ENCODE measurements at places on chromosomes 7 and 10.
A peak's percentile ranks its signal among the peaks of the same experiment; 100 is the strongest.

GRCh38 chr10:92839191-92840085 is 8.9 kb upstream of the EXOC6 start:
- peak; percentile 32 for DNase-seq

DNA sequence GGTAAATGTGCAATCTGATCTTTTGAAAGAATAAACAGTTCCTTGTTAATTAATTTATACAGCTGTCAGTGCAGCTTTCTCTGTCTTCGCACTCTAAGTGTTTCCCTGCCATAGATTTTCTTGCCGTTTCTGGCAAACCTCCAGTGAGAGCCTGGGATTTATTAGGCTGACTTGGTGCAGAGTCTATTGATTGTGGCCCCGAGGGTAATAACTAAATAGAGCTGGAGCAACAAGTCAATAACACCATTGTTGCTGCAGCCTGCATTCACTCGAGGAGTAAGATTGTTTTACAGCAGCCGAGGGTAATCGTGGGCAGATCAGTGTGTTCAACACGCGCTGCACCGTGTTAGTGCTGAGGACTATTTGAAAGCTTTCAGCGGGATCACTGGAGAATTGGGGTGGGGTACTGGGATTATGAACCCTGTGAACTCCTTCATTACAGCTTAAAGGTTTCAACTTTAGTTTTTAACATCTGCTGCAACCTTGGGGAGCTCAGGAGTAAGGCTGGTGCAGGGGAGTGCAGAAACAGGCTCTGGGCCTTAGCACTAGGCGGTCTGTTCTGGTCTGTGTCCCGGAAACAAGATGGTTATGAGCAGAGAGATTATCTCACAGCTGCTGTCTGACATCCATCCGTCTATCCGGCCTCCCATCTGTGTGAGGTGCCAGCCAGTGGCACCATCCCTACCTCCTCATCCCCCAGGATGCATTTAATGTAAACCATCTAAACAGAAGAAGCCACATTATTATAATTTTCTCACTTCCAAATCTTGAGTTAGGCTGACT is 174.0 kb upstream of the TCF7L2 start:
- DNase-seq = peak; percentile 79

GRCh38 chr7:110604885-110605284 is 486.0 kb upstream of the LRRN3 start:
- DNase-seq = peak; percentile 30

- no peak for DNase-seq
Observed at GRCh38 chr7:18771834-18772566, 276.5 kb downstream of the HDAC9 start.

DNA sequence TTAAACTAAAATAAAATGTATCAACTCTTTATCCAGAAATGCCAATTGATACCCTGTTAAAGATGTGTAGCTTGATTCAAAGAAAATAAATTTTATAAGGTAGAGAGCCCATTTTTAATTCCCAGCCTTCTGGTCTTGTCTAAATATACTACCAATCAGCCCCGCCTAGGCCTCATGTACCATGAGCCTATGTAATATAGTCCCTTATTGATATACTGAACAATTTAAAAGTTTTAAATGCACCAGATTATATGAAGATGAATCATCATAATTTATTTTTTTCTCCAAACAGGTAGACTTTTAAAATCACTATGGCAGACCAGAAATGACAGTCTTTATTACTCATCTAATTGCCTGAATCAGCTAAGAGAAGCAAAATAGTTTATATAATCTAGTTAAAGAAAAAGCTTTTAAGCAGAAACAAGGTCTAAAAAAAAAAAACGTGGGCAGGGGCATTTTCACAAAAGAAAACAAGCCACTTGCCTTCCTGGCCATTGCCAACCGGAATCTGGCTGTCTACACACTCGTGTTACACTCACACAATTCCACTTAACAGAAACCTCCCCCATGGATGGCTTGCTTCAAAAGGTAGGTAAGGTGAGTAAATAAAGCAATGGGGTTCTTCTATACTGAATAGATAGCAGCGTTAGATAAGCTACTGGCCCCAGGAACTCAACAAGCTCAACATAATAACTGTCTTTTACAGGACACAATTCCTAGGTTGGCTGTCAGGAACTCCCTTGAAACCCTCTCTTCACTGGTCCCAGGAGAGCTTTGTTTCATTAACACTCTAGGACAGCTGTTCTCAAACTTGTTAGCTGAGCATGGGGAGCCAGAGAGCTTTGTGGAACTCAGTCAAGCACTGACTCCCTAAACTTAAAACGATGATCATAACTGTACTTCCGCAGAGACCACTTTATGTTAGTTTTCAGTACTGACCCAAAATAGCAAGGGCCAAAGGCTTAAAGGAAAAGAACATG is 37.2 kb downstream of the RAPGEF5 start:
- peak; percentile 91 for DNase-seq

GRCh38 chr7:155217634-155218033 is 80.0 kb upstream of the INSIG1 start:
- DNase-seq = no peak

All from NCI-H524 (cell line).